ENCODE measurements at places on chromosomes 7 and 10. TPM values are rescaled to one million over a fixed set of nuclear protein-coding genes. Genes with fewer than 3 reads are reported as not detected.

CYP3A5 gene
- total RNA-seq, result 8.0 TPM

GNGT1 gene
- total RNA-seq, result not detected

FRMPD2 gene
- total RNA-seq, result 38.6 TPM

DNA sequence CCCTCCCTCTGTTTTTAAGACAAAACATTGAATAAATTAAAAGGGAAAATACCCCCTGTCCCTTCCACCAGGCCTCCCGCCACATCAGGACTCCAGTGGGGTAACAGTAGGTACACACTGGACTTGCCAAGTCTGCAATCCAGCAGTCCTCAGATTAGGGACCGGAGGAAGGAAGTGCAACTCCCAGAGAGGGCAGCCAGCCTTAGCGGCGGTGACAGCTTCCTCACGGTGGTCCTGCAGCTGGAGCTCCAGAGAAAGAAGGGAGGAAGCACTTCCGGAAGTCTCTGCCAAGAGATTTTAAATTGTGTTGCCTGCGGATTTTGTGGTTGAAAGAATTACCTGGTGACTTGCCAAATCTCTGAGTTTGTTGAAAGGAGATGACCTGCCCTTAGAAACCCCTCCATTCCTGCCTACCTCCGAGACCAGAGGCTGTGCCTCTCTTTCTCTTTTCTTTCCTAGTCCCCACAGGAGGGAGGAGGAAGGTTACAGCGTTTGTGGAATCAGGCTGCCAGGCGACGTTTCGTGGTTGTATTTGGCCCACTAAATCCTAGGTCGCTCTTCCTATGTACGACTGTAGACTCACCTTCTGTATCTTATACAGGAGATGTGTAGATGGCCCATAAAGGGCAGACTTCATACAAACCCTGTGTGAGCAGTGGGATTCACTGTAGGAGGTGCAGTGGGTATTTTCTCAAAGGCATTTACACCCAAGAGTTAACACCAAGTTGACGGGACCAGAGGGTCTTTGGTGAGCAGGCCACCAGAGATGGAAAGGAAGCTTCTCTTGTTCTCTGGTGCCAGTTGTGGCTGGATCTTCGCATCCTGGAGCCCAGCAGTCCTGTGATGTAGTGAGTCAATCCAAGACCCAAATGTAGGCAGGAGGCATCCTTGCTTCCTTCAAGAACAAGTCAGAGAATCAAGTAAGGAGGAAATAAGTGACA, 77.9 kb downstream of the INSIG1 start:
- DNase-seq, result no peak

GRCh38 chr10:44316922-44317215, 68.0 kb downstream of the CXCL12 start:
- DNase-seq, result no peak

DNA sequence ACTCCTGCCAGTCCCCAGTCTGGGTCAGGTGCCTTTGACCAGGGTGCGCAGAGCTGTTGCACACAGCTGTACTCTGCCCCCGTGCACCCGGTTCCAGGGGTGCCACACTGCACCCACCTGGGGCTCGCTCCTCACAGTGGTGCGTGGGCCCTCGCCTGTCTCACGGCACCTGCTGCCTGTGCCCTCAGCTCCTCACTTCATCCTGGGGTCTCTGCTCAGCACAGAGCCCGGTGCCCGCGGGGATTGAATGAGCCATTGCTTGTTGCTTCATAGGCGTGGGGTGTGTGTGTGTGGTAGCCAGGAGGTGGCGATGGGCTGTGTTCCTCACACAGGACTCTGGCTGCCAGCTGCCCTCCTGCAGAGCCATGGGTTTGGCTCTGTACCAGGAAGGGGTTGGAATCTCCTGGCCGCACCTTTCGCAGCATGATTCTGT, 18.5 kb downstream of the EIF3B start:
- no peak for DNase-seq

DNA sequence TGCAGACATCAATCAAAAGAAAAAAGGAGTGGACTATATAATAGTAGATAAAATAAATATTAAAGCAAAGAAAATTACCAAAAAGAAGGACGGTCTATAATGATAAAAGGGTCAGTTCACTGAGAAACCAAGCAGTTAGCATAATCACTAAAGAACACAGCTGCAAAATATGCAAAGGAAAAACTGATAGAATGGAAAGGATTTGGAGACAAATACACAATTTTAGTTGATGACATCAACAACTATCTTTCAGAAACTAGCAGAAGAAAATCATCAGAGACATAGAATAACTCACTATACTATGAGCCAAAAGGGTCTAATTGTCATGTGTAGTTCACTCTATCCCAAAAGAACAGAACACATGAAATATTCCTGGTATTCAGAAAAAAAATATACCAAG, 316.4 kb upstream of the IGFBP3 start:
- DNase-seq, result no peak

GRCh38 chr10:7340179-7340874, 70.5 kb downstream of the SFMBT2 start:
- DNase-seq, result no peak

- DNase-seq, result no peak
Measured at GRCh38 chr7:104241538-104242209, 33.9 kb upstream of the ORC5 start.

DNA sequence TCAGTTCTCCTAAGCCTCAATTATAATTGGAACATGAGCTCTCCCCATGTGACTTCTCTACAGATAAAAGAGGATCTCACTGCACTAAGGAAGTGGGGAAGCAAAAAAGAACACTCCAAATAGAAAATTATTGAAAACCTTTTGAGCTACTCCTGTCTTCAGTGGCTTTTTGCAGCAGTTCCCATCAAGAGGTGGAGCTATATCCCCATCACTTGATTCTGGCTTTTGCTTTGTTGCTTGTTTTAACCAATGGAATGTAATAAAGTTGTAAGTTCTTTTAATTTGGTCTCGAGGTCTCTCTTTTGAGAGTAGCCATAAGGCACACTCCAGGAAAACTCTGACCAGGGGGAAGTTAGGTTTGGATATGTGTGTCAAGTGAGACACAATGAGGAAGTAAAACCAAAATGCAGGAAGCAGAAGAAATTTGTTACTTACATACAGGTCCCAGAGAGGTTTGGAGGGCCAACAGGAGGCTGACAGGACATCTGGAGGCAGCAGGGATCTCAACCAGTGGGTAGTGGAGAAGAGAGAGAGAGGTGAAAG, 569.4 kb downstream of the HTR7 start:
- DNase-seq, result no peak

GRCh38 chr10:124595143-124595883, 133.7 kb downstream of the LHPP start:
- DNase-seq, result no peak

GRCh38 chr10:33204031-33204430, 130.4 kb downstream of the NRP1 start:
- DNase-seq, result no peak

DNA sequence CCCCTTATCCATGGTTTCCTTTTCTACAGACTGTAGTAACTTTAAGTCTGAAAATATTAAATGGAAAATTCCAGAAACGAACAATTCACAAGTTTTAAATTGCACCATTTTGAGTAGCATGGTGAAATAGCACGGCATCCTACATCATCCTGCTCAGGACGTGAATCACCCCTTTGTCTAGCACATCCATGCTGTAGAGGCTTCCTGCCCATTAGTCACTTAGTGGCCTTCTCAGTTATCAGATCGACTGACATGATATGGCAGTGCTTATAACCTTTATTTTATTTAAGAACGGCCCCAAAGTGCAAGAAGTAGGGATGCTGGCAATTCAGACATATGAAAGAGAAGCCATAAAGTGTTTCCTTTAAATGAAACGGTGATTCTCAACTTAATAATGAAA, 82.7 kb downstream of the CPXM2 start:
- no peak for DNase-seq

- no peak for DNase-seq
Measured at GRCh38 chr7:7237201-7237977, 55.0 kb downstream of the C1GALT1 start.

- DNase-seq, result no peak
Measured at GRCh38 chr10:5076615-5077014, 17.6 kb upstream of the AKR1C3 start.

DNA sequence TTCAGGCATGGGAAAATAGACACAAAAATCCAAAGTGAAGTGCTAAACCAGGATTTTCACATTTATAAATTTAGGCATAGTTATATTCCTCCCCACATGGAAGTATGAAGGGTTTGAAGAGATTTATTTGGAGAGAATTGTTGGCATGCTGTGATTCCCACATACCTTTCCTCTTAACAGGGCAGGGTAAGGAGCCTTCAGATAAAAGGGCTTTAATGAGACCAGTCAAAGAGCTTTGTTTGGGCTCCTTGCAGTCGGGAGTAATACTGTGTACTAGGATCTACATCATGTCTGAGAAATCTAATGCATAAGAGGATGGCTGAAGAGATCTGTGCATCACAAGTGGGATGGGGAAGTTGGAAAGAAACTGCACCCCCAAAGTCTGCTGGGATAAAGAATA, 140.8 kb upstream of the PTN start:
- DNase-seq, result no peak

DNA sequence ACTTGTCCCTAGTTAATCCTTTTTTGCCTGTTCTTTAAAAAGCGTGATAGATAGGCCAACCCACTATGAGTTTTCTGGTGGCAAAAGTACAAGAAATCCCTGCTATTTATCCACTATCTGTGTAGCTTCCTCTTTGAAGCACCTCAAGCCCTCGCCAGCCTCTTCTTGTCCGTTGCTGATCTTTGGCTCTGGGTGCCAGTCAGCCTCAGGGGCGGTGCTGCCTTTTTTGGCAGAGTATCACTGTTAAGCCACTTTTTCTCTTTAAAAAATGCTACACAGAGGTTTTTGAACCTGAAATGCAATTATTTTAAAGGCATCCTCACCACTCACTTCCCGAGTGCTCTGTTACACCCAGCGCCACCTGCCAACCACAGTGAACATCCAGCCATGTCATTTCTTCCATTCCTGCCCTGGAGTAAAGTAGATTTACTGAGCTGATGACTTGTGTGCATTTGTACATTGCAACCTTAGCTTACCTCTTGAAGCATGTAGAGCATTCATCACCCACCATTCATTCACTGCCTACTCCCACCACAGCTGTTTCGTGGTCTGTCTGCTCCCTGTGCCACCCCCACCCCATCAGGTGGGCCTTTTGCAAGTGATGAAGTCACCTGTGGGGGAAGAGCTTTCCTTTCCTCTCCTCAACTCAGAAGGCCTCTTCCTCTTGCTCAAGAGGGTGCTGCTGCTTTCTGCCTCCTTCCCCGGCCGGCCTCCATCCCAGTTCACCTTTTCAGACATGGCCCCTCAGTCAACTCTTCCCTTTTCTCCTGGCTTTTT, 414.2 kb upstream of the GALNT17 start:
- DNase-seq, result no peak

- no peak for DNase-seq
Measured at GRCh38 chr10:3398825-3399646, 226.5 kb upstream of the PITRM1 start.

DNA sequence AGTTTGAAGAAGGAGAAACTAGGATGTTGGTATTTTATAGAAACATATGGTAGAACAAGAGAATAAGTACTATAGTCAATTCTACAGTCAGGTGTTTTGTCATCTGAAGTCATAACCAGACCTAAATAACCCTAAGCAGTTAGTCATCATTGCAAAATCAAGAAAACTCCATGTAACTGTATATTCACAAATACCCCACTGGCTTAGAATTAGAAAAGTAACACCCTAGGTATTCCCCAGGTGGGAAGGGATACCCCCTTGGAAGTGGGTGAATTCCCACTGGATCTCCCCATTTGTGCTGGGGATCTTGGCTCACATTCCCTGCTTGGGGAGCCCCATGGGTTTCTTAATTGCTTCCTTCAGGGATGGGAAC, 45.9 kb upstream of the ITGB8 start:
- no peak for DNase-seq

GRCh38 chr7:19105546-19105945, 11.9 kb downstream of the TWIST1 start:
- no peak for DNase-seq

DNA sequence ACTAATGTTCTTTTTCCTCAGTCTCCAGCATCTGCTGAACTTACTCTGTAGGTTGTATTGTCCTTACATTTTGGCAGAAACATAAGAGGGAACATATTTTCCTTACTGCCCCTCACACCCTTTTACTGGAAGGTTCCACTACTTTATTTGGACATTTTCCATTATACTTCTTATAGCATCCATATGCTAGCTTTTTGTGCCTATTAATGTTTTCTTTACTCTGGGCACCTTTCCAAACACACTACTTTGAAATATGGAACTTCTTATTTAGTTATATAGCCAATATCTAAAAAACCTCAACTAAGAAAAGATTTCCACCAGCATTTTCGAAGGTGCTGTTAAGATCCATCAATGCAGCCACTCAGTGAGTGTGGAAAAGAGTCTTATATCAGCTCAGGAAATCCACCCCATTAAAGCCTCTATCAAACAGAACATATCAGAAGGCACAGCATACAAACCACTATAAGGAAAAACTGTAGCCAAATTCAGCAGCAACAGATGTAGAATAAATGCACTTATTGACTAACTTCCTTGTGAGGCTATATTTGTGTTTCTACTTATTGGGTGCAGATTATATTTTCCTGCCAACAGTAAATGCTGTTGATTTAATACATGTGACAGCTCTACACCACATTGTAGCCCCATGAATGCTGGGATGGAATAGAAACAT, 272.5 kb upstream of the SEMA3E start:
- DNase-seq, result no peak

- no peak for DNase-seq
Measured at GRCh38 chr10:61451357-61451756, 1.8 kb downstream of the TMEM26 start.

DNA sequence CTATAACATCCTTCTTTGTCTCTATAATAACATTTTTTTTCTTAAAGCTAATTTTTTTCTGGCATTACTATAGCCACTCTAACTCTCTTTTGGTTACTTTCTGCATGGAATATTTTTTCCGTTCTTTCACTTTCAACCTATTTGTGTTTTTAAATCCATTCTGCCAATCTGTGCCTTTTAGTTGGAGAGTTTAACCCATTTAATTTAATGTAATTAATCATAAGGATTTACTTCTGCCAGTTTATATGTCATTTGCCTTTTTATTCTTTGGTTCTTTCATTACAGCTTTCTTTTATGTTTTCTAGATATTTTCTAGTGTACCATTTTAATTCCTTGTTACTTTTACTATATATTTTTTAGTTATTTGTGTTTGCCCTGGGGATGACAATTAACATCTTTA, 78.6 kb downstream of the TMEM270 start:
- DNase-seq, result no peak

DNA sequence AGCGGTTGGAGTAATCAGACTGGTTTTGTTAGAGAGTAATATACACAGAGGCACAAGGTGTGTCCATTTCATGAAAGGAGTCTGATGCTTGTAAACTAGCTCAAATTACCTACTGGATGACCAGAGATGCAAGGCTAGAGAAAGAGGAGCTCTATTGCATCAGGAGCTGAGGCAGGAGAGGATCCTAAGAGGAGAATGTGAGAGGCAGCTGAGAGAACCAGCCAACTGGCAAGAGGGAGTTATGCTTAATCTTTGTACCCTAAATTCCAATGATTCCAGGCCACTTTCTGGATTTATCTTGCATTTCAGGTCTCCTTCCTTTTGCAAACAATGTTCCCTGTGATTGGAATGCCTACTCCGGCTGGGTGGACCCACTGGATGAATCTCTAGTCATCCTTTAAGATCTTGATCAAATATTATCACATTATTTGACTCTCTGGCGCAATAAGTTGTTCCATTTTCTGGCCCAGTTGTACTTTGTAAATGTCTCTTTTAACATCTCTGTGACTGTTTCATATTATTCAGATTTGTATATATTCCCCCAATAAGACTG, 57.5 kb upstream of the PTPN12 start:
- no peak for DNase-seq

GRCh38 chr7:64873517-64873916, 29.6 kb upstream of the ZNF273 start:
- no peak for DNase-seq

- no peak for DNase-seq
Measured at GRCh38 chr7:82158327-82158726, 285.2 kb downstream of the CACNA2D1 start.

GRCh38 chr10:4176500-4177281, 391.7 kb upstream of the KLF6 start:
- DNase-seq, result no peak
